CD4-positive, alpha-beta T cell treated with Interferon alpha-2 for 1 hour (primary cell): ENCODE measurements at places on chromosomes 12 and 14.

GRCh38 chr12:102504280-102504679, 23.9 kb upstream of the IGF1 start:
- DNase-seq, result no peak

DNA sequence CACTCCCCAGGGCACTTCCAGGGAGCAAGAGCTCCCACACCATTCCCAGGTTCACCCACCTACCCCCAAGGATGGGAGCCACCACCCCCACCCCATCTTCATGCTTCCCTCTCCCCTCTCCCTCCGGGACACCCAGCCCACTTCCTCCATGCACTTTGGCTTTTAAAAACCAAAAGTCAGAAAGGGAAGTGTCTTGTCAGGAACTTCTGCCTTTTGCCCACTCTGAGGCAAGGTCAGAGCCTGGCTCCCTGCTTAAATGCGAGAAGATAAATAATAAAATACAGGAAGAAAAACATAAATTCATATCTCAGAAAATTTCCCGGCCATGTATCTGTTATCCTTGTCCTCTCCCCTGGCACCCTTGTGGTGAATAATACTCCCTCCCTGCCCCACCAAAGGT, 81.6 kb downstream of the PTGER2 start:
- no peak for DNase-seq

DNA sequence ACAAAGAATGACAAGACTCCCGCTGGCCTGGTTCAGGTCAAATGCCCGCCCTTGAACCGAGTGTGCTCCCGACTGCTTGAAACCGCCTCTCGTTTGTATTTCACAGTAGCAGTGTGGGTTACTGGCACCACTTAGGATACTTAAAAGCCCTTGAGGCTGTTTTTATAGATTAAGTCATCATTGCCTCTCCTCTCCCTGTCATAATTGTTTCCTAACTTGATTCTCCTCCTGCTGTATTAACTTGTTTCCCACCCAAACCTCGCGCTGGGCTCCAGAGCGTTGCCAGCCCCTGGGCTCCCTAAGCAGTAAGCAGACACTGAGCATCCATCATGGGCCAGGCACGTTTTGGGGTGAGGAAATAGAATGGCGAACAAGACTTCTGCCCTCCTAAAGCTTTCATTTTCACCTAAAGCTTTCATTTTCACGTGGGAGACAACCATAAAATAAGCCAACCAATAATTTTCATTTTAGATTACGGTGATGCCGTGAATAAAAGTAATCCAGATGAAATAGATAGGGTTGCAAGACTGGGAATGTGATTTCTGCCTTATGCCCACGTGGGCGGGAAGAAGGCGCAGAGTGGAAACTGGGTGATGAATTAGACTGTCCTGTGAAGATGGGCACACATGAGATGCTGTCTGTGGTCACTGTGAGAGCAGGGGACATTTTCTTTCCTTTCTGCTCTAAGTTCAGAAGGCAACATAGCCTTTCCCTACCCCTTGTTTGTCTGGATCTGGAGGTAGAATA, 97.5 kb downstream of the PPP2R5C start:
- DNase-seq, result no peak

DNA sequence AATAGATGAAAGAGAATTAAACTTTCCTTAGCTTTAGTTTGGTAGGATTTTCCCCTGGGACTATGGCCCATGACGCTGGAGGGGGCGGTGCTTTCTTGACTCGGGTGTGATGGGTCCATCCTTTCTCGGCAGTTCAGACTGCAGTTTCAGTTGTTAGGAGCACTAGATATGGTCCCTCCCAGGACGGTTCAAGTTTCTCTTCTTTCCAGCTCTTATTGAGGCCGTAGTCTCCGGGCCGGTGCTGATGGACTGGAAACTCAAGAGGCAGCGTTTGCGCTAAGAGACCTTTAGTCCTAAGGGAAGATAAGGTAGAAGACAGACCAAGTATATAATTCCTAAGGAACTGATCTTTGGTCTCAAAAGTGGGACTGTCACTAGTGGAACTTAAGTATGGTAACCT, 111.2 kb downstream of the RIN3 start:
- DNase-seq, result no peak

- DNase-seq, result peak; percentile 59
Observed at GRCh38 chr12:123468786-123469185, 10.8 kb downstream of the SNRNP35 start.

GRCh38 chr12:4196805-4197420, 76.6 kb upstream of the CCND2 start:
- DNase-seq, result no peak

DNA sequence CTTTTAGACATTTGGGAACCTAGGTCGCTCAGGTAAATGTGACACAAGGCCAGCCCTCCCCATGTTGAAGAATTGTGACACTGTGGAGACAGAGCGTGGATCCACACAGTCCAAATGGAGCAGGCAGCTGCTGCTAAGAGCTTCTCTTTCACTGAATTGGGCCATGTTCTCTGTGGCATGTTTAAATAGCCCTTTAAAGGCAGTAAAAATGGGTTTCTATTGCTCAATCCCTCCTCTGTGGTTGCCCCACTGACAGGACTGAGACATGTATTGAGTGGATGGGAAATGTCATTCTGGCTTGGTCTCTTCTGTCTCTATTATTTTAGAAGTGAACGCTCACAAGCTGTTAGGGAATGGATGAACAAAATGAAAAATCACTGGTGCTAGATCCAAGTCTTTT, 84.0 kb upstream of the PRICKLE1 start:
- DNase-seq, result no peak

DNA sequence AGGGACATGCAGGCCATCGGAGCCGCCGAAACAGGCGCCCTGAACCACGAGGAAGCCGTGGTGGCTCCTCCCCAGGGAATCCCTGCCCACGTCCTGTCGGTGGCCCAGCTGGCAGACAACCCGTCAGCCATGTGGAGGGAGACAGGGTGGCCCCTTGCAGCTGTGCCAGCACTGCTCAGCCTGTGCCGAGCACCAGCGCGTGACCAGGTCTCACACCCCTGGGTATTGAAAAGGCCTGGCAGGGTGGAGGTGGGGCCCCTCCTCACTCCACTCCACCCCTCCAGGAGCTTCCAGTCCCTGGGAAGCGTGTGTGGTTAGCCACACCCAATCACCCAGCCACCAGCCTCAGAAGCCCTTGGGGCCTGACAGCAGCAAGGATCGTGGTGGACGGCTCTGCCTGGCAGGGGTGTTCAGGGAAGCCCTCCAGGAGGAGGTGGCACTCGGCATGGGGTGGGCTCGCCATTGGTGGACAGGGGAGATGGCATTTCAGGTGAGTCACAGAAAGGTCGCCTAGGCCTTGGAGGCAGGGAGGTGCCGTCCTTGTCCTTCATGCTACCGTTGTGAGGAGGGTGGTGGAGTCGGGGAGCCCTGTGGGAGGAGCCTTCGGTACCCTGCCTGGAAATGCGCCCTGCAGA, 12.3 kb upstream of the DLK1 start:
- DNase-seq, result no peak

- DNase-seq, result no peak
Observed at GRCh38 chr14:76421662-76422061, 45.7 kb downstream of the ESRRB start.

GRCh38 chr14:34235643-34236300, 226.3 kb downstream of the SPTSSA start:
- no peak for DNase-seq

- no peak for DNase-seq
Observed at GRCh38 chr14:56933446-56933845, 123.2 kb upstream of the OTX2 start.

DNA sequence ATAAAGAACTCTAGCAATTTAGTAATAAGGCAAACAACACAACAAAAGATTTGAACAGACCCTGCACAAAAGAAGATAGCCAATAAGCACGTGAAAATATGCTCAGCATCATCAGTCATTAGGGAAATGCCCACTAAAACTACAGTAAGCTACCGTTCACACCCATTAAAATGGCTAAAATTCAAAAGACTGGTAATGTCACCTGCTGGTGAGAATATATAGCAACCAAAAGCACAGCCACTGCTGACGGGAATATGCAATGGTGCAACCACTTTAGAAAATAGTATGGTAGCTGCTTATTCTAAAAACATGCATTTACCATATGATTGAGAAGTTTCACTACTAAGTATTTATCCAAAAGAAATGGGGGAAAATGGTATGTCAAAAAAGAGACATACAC, 74.9 kb downstream of the DPF3 start:
- no peak for DNase-seq

DNA sequence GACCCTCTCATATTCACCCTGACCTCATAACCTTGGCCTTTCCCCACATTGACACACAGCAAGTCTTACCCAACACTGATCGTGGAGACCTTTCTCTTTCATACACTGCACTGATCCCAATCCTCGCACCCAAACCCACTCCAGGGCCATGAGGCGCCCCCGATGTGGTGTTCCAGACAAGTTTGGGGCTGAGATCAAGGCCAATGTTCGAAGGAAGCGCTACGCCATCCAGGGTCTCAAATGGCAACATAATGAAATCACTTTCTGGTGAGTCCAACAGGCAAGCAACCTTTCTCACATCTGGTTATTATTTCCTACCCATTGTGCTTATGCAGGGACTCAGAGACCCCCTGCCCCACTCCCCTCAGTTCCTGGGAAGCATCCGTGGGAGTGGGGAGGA, 5.4 kb downstream of the MMP14 start:
- no peak for DNase-seq

GRCh38 chr12:25256005-25256404, 5.3 kb upstream of the KRAS start:
- DNase-seq, result no peak

- no peak for DNase-seq
Observed at GRCh38 chr14:23174296-23175184, 8.9 kb downstream of the SLC7A8 start.

DNA sequence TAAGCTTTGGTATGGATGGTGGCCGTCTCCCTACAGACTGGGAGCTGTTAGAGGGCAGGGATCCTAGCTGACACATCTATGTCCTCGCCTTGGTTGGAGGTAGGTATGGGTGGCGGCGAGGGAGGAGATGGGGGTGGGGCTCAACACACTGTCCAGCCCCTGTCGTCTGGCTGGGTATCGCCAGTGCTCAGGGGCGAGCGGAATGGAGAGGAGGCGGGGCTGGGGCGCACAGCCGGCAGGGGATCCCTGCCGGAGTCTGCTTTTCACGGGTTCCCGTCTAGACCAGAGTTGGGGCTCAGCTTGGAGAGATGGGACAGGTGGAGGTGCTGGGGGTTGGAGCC, 16.1 kb downstream of the TAMALIN start:
- no peak for DNase-seq

GRCh38 chr12:57097554-57097835, 8.6 kb downstream of the NAB2 start:
- DNase-seq, result no peak

GRCh38 chr12:132227782-132228475, 83.7 kb downstream of the NOC4L start:
- DNase-seq, result no peak

- no peak for DNase-seq
Observed at GRCh38 chr12:55258303-55258702, 13.9 kb downstream of the OR6C74 start.

DNA sequence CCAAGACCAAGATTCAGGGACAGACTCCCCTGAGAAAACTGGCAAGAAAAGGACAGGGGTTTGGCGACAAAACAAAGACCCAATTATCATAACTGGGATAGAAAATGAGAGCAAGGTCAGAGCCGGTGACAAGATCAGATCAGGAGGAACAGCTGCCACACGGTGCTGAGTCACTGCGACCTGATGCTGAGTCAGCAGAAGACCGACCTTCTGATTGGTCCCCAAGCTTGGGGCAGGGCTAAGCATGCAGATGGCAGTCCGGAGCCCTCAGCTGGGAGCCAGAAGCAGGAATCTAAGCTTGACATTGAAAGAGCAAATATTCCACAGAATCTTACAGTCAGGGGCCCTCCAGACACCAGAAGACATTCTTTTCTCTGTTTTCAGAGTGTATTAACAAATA, 19.1 kb upstream of the ARMH4 start:
- peak; percentile 33 for DNase-seq

DNA sequence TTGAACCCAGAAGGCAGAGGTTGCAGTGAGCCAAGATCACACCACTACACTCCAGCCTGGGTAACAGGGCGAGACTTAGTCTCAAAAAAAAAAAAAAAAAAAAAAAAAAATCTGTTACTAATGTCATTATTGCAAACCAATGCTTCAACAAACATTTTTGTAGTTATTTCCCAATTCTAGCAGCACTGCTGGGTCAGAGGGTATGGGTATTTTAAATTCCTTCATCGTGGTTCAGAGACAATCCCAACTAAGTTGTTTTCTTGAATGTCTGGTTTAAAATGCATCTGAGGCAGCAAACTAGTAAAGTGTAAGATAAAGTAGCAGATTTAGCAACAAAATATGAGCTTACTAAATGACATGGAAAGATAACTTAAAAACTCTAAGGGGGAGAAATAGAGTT, 65.6 kb downstream of the FERMT2 start:
- no peak for DNase-seq

DNA sequence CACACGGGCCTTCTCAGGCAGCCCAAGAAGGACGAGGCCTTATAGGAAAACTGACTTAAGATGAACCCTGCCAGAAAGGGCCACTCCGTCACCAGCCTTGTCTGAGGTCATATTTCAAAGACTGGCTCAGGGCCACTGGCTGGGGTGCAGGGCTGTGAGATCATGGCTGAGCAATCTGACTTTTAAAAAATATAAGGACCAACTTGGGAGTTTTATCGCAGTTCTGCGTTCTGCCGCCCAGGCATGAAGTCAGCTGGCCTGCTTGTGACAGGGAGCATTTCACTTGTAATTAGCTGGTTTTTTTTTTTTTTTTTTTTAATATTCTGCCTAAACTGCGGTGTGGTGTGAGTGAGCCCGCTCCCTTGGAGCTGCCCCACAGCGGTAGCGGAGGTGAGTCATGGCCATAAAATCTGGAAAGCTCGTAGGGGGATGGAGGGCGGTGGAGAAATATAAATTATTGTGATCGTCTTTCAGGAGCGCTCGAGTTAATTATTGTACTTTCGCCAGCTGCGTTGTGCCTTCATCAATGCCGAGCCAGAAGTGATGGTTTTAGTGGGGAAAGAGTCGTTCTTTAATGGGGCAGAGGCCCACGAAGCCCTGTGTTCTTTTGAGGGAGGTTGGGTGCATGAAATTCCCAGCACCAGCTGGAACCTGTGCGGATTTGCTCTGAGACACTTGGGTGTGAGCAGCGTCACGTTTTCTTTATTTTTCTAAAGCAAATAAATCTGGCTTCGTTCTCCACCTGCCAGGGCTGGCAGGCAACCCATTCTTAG, 231.9 kb downstream of the C12orf75 start:
- no peak for DNase-seq

- no peak for DNase-seq
Observed at GRCh38 chr14:37399517-37399916, 195.5 kb downstream of the FOXA1 start.

- no peak for DNase-seq
Observed at GRCh38 chr14:45757655-45758054, 504.7 kb upstream of the MIS18BP1 start.

DNA sequence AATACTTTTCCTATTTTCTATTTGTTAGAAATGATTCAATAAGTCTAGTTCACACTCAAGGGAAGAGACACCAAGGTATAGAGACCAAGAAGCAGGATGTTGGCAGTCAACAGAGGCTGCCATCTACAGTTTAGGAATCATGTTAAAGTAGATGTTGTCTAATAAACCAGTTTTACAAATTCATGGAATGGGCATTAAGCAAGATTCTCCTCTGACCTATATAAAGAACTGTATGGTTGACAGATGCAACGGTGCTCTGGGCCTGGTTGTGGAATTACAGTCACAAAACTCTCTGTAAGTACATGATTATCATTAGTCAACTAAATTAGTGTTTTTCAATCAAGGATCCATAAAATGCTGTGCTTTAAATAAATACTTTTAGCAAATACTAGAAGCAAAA, 475.1 kb downstream of the NAV3 start:
- no peak for DNase-seq

- DNase-seq, result no peak
Observed at GRCh38 chr12:92518071-92518470, 184.7 kb upstream of the PLEKHG7 start.

- no peak for DNase-seq
Observed at GRCh38 chr14:104219731-104220214, 81.4 kb downstream of the KIF26A start.
